ENCODE measurements at places on chromosomes 13 and 19.

GRCh38 chr13:28322256-28322905 lies 172.5 kb downstream of the FLT1 start:
- no peak for DNase-seq

DNA sequence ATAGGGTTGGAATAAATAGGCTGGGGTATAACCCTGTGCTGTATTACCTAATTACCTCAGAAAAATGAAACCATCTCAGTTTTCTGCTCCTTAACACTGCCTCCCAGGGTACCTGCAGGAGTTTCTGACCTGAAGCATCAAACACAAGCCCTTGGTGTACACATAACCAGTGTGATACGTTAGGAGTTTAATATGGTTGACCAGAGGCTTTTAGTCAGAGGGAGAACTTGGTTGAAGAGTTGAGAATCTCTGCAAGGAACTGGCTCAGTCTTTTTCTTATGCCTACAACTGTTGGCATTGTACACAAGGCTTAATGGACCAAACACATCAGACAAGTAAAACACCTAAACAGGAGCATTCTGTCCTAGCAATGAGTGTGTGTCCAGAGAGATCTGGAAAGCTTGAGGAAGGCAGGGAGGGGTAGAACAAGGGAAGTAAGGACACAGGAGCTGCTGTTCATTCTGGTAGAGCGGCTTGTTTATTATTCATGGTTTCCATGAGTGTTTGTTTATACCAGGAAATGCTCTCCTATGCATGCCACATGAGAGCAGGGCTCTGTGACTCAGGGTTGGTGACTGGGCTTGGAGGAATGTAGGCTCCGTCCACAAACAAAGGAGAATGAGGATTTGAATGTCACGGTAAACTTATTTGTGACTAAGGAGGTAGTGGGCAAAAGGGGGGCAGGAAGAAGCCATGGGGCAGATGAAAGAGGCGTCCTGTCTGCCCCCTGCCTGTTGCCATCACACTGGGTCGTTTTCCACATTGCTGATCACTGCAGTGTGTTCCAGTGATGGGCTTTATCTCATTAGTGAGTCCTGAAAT lies 11.9 kb upstream of the SPATA13 start:
- DNase-seq = no peak

DNA sequence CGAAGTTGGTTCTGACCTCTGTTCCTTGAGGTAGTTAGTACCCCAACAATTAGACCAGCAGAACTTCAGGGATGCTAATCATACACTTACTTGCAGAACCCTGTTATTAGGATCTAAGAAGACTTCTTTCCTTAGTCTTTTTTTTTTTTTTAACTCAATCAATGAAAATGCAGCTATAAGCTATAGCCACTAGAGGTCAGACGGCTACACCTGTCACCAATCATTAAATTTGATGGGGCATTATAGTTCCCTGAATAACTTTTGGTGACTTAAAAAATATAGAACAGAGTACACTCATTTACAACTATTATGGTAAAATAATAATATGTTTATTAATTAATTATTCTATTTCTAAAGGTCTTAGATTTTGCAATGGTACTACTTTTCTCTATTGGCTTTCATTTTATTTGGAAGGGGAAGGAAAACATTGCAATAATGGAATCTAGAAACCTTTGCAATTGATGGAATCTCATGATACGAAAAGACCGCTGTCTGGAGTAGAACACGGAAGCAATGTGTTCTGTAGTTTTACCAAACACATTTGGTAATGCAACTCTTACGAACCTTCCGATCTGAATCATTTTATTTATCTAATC lies 483.2 kb downstream of the DIAPH3 start:
- DNase-seq = no peak

- no peak for DNase-seq
These were observed 1893.9 kb downstream of the PCDH9 start for GRCh38 chr13:65336087-65336749.

DNA sequence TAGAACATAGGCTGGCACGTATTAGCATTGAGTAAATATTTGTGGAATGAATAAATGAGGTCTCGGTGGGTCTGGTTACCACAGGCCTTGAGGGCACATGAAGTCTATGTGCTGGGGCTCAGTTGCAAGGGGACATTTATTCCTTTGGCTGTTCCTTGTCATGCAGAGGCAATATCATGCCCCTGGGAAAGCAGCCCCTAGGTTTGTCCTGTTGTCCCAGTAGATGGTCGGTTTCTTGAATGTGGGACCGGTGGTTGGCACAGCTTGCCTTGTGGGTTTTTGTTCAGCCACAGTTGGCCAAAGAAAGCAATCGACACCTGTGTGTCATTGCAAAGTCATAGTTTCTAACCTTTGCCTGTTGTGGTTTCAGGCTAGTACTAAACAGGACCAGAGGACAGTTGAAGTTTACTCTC lies 24.7 kb upstream of the GPR183 start:
- DNase-seq = no peak

DNA sequence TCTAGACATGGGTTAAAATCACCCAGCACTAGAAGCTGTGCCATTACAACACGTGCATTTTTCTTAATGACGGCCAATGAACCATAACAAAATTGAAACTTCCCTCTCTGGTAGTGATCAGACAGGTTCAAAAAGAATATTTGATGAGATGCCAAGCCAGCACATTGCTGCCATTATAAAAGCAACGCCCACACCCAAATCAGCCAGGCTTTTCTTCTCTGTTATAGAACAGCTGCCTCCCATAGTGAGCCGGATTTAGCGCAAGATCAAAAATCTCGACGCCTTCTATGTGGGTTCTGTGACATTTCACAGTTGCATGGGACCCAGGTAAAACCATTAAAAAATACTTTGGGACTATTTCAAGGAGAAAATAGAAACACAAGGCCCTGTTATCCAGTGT lies 1158.0 kb downstream of the EFNB2 start:
- DNase-seq = no peak

DNA sequence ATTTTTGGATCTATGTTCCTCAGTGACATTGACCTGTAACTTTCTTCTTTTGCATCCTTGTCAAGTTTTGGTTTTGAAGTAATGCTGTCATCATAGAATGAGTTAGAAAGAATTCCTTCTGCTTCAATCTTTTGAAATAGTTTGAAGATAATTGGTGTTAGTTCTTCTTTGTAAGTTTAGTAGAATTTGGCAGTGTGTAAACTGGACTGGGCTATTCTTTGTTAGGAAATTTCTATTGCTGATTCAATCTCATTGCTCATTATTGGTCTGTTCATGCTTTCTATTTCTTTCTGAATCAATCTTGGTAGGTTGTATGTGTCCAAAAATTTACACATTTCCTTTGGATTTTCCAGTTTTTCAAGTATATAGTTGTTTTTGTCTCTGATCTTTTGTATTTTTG lies 101.7 kb upstream of the SPRY2 start:
- DNase-seq = no peak

GRCh38 chr13:76000131-76000530 lies 364.0 kb downstream of the LMO7 start:
- no peak for DNase-seq

- no peak for DNase-seq
These were observed 30.8 kb upstream of the RFC3 start for GRCh38 chr13:33787051-33787591.

DNA sequence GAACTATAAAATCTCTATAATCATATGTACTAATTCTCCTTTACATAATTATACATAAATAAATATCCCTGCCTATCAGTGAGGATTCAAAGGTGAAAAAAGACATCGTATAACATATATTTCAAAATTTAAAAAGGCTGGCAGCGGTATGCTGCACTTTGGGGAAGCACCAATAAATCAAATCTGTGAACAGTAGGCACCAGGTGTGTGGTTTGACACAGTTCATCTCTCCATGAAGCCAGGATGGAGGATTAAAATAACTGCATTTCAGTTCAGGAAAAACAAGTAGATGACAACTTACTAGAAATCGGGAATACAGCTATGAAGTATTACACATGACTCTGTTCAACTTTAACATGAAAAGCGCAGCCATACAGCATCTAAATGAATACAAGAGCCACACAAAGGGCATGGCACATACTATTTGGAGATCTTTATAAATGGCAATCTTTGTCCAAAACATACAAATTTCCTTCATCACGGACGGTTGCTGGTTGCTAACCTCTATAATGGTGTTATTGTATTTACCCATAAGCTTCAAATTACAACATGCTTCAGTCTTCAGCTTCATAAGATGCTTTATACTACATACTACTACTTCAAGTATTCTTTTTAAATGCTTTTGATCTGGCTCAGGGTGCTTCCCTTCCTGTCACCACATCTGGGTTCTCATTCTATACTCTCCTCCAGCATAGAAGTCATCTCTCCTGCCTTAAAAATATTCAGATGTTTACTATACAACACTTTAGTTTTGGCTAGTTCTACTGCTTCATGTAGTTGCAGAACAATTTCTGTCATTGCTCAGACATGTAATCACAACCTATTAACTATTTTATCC lies 128.7 kb downstream of the KLF12 start:
- DNase-seq = no peak

DNA sequence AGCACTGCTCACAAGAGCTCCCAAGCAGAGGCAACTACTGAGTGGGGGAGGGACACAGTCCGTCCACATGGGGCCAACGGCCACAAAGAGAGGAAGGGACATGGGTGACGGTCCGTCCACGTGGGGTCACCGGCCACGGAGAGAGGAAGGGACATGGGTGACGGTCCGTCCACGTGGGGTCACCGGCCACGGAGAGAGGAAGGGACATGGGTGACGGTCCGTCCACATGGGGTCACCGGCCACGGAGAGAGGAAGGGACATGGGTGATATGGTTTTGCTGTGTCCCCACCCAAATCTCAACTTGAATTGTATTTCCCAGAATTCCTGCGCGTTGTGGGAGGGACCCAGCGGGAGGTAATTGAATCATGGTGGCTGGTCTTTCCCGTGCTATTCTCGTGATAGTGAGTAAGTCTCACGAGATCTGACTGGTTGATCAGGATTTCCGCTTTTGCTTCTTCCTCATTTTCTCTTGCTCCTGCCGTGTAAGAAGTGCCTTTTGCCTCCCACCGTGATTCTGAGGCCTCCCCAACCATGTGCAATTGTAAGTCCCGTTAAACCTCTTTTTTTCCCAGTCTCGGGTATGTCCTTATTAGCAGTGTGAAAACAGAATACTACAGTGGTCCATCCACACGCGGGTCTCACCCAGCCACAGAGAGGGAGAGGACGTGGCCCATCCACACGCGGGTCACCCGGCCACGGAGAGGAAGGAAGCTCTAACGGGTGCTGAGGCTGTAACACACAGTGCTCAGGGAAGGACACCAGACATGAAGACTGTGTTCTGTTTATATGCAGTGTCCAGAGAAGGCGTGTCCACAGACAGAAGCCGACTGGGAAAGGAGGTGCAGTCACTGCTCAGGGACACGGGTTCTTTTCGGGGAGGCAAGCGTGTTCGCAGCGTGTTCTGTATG lies 48.5 kb downstream of the GAS6 start:
- no peak for DNase-seq

- DNase-seq = no peak
These were observed 829 bp downstream of the B3GLCT start for GRCh38 chr13:31200637-31200971.

DNA sequence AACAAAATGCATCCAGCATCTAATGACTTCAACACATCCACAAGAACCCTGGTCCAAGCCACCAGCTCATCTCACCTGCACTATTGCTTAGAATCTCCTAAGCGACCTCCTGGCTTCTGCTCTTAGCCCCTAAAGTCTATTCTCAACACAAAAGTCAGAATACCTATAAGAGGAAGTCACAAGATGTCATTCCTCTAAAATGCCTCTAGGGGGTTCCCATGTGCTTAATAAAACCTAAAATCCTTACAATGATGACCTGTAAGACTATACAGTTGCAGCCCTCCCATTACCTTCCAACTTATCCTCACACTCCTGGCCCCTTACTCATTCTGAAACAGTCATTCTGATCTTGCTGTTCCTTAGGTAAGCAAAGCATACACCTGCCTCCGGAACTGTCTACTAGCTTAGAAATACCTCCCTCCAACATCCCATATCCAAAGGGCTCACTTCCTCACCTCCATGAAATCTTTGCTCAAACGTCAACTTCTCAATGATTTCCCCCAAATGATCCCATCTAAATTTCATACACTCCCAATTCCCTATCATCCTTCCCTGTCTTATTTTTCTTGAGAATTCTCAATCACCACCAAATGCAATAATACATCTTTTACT lies 10.0 kb downstream of the ATP7B start:
- no peak for DNase-seq

DNA sequence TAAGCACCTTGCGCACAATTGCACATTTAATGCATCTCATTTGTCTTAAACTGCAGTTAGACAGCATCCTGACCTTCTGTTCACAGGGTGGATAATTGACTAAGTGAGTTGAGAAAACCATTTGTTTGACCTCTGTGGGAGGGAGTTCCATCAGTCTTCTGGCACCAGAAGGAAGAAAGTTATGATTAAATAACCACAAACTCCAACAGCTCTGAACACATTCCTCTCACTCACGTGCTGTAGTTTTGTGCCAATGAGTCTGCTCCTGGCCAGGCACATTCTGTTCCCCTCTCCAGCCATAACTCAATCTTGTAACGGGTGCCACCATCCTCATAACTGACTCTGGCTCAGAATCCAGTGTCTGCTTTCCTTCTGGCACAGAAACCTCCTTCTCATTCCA lies 817.2 kb downstream of the SLITRK1 start:
- no peak for DNase-seq

DNA sequence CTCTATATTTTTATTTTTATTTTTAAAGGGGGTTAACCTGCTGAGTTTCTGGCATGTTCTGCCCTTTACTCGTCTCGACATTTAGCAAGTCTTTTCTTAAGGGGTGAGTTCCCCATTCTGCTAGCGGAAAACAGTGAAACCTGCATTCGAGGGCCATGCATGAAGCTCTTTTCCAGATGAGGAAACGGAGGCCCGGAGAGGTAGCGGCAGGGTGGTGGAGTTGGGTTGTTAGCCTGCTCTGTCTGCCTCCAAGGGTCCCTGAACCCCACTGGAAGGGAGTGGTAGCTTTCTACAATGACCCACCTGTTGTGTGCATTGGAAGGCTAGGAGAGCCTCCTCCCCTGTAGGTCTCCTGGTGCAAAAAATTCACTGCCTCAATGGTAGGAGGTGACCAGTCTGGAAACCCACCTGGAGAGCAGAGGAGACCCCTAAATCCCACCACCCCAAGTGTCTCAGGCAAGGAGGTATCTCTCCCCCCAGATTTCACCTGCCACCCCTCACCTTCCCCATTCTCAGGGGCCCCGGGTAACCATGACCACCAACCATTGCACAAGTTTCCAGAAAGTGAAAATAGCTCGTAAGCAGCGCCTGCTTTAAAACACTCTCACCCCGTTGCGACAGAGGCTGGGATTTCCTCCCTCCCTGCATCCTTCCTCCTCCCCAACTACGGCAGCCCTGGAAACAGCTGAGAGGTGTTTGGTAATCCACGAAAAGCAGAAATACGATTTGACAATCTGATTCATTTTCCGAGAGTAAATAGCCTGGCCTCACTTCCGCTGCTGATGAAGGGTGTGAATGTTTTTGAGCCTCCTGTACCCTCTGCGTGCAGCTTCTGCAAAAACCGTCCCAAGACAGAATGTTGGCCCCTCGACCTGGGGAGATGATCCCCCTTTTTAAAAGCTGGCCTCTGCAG lies 3.5 kb downstream of the KLF2 start:
- no peak for DNase-seq

GRCh38 chr13:106033659-106034058 lies 501.8 kb downstream of the EFNB2 start:
- DNase-seq = no peak

- no peak for DNase-seq
These were observed 1.6 kb downstream of the SBK2 start for GRCh38 chr19:55535173-55535964.

- DNase-seq = no peak
These were observed 663 bp upstream of the GGACT start for GRCh38 chr13:100589178-100589725.

Data from substantia nigra (tissue), 51 donors.